HFF-Myc (cell line): ENCODE measurements at places on chromosomes 4 and X.

- no peak for DNase-seq
These were observed 78.7 kb upstream of the OGT start for GRCh38 chrX:71454222-71454621.

GRCh38 chr4:31427691-31428090 lies 707.5 kb downstream of the PCDH7 start:
- DNase-seq = no peak

DNA sequence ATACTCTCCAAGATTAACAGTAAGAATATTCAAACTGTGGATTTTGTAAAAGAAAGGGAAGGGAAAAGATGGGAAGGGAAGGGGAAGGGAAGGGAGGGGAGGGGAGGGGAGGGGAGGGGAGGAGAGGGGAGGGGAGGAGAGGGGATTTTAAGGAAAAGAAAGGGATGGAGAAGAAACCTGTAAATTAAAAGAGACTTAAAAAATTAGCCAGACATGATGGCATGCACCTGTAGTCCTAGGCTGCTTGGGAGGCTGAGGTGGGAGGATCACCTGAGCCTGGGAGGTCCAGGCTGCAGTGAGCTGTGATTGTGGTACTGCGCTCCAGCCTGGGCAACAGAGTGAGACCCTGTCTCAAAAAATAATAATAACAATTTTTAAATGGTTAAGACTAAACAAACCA lies 83.7 kb downstream of the USP46 start:
- DNase-seq = no peak

DNA sequence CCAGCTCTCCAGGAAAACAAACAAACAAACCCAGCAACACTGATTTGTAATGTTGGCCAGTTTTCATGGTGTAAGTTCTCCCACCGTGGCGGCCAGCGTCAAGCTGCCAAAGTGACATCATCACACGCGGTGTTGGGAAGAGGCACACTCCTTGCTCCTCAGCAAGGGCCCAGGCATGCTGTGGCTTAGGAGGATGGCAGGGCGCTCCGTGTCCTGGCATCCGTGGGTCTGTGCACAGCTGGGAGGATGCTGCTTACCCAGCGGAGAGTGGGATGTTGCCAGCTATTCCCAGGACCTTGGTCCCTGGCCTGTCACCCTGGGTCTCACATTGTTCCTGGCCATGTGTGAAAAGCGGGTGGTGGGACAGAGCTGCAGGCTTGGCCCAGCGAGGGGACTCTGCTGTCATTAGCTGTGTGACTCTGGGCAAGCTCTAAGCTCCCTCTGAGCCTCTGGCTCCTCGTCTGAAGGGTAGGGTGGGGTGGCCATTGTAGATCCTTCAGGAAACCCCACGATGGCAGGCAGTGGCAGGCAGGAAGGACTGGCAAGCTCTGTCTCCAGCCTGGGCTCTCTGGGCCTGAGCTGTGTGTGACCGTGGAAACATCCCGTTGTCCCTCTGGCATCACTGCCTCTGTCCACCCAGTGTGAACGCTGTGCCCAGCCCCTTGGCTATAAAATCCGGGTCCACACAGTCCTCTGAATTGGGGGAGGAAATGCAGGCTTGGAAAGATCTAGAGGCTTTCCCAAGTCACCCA lies 10.8 kb downstream of the PSAPL1 start:
- no peak for DNase-seq

DNA sequence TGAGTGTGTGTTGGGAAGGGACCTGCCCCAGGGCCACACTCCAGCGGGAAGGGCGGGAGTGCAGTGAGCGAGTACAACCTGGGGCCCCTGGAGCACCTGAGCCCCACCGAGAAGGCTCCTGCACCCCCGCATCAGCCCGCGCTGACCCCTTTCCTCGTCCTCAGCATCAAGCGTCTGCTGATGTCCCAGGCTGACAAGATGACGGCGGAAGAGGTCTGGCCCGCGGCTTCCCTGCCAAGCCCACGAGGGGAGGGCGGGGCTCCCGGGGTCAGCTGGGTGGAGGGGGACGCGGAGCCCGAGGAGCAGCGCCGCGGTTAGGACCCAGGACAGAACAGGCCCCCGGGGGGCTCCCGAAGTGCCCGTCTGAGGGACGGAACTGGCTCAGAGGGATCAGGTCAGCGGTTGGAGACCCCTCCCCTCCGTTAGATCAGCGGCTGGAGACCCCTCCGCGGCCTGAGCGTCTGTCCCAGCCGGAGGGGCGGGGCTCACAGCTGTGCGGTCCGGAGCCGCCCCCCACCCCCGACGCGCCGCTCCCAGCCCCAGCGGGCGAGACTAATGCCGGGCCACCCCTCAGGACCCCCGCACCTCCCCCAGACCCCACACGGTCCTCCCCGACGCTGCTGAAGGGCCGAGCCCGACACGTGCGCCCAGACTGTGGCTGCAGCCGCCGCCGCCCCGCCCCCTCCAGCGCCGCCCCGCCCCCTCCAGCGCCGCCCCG lies 6.7 kb downstream of the MYL5 start:
- no peak for DNase-seq

DNA sequence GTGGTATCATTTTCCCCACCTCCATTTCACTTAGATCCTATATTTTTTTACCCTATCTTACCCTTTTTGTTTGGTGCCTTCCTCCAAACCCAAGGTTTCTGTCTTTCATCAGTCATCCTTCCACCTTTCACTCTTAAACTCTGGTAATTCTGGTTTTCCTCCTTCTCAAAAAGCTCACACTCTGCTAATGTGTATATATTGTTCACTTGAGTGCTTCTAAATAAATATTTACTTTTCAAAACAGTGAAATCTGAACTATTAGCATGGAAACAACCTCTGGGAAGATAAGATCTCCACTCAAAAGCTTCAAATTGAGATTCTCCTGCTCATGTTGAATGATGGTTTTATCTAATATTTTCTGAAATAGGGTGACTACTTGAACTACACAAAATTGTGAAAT lies 21.5 kb downstream of the XIAP start:
- no peak for DNase-seq

DNA sequence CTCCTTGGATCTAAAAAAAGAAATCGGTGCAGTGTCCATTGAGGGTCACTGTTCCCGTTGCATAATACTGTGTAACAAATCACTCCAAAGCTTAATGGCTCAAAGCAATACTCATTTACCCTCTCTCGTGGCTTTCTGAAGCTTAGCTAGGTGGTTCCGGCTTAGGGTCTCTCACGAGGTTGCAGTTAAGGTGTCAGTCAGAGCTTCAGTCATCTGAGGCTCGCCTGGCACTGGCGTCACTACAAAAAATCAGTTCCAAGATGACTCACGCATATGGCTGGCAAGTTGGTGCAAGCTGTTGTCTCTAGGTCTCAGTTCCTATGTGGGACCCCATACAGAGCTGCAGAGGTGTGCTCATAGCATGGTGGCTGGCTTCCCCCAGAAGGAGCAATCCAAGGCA lies 91.0 kb downstream of the BEND2 start:
- DNase-seq = no peak

- DNase-seq = no peak
These were observed 135.7 kb downstream of the QDPR start for GRCh38 chr4:17376205-17376604.

GRCh38 chr4:157824021-157824420 lies 348.8 kb downstream of the GASK1B start:
- no peak for DNase-seq

GRCh38 chr4:54274795-54275665 lies 45.9 kb downstream of the PDGFRA start:
- DNase-seq = no peak

- DNase-seq = no peak
These were observed 22.5 kb upstream of the PRDX4 start for GRCh38 chrX:23644744-23645143.

GRCh38 chrX:124594017-124594651 lies 247.8 kb downstream of the SH2D1A start:
- DNase-seq = no peak

DNA sequence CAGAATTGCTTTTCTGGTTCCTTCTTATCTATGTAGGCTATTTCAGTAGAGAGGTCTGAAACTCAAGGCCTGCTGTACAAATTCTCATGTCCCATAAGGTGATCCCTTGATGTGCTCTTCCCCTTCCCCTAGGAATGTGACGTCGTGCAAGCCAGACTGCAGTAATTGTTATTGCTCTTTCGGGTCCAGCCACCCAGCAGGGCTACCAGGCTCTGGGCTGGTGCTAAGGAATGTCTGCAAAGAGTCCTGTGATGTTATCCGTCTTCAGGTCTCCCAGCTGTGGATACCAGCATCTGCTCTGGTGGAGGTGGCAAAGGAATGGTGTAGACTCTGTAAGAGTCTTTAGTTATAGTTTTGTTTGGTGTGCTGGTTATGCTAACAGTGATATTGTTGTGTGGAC lies 378.7 kb downstream of the C4orf33 start:
- DNase-seq = no peak

GRCh38 chr4:77050962-77051361 lies 24.8 kb downstream of the CCNI start:
- DNase-seq = no peak

DNA sequence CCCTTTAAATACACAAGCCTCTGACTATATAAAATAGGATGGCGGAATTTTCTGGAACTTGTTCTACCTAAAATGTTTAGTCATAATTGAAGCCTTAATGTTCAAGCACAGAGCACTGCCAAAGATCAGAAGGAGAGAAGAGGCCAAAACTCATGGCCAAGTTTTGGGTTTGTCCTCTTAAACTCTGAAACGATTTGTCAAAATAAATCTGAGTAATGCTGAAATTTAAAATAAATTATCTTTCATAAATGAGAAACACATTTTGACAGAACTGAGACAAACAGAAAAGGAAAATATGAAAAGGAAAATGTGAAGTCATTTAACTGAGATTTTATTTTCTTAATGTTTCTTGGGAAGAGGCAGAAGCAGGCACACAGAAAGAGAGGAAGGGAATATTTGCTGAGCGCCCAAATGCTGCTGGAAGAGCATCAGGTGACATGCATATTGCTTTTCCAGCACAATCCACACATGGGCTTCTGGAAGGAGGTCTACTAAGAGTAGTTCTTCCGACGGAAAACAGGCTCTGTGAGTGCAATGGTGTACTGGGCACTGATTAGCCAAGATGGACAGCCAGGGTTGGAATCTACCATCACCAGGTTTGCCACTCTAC lies 47.4 kb upstream of the ZNF518B start:
- DNase-seq = no peak

GRCh38 chr4:180394312-180394711 lies 1848.9 kb upstream of the TENM3 start:
- no peak for DNase-seq

DNA sequence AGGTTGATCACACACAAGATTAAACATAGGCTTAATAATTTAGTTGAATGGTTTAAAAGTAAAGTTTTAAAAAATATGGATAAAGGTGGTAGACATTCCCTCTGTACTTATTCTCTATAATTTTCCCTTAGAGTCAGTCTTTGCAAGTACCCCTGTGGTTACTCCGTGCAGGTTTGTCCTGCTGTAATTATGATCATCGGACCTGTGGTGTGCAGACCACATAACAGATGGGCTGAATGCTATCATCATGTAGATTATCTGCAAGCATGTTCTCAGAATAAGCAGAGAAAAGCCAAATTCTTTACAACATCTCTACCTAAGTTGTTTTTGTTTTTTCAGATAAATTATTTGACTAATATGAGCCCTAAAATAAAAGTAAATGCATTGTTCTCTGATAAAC lies 146.8 kb downstream of the FSTL5 start:
- DNase-seq = no peak

GRCh38 chr4:133972586-133972985 lies 229.0 kb downstream of the PABPC4L start:
- no peak for DNase-seq

GRCh38 chrX:1164322-1165288 lies 47.8 kb downstream of the CRLF2 start:
- no peak for DNase-seq

DNA sequence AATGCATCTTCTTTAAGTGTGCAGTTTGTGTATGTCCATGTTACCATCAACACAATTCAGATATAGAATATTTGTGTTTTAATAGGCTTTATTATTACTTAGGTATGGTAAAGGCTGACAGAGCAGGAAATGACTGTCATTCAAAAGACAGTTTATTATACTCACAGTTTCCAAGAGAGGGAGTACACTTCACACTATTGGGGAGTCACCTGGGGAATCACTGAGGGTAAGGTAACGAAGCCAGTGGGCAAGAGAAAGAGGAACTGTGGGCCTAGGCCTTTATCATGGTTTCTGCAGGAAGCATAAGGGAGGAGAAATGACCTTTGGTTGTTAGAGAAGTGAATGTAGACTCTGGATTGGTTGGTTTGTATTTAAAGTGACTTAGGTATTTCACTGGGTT lies 235.1 kb upstream of the HCCS start:
- no peak for DNase-seq

DNA sequence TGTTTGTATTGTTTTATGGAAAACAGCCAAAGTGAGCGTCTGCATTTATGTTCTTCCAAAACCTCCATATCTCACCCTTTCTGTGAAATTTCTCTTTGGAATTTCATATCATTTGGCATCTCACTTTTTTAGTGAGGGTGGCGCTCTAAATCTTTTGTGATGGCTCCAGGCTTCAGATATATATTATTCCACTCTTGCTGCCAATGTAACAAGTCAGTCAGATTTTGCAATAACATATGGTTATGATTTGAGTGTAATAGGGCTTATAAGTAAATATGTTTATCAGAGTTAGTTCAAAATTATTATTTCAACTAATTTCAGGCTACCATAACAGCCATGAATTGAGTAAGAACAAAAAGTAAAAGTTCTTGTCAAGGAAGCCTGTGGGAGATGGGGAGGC lies 314.7 kb downstream of the PDGFC start:
- DNase-seq = no peak

DNA sequence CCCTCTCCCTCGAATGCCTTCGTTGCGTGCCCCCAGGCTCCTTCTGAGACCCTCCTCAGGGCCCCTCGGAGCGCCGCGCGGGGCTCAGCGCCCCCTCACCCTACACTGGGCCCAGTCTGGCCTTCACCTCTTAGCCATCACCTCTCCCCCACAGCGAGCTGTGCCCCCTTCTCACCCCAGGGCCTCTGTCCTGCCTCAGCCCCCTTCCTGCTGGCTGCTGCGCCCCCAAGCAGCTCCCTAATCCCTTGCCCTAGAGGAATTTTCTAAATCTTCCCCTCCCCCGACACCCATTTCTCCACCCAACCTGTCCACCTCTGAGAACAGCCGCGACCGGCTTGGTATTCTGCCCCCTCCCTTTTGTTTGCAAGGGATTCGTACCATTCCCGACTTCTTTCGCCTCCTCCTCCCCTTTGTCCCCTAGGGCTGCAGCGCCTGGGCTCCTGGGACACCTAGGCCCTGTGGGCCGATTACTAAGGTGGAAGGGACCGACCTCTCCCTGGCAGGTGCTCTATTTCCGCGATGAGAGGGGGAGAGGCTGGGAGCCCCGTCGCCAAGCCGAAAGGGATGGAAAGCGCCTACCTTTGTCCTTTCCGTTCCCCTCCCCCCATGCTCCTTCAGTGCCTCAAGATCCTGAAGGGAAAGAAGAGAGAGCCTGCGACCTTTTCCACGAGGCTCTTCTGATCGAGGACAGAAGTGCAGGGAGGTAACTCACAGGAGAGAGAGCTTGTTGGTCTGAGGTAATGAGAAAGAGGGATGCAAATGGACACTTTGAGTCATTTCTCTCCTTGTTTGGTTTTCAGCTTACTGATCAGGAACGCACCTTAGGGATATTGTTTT lies 10.9 kb downstream of the DLG3 start:
- no peak for DNase-seq
